ENCODE measurements at places on chromosomes 11 and 22. TPM values are rescaled to one million over a fixed set of nuclear protein-coding genes. Genes with fewer than 3 reads are reported as not detected.
A peak's percentile ranks its signal among the peaks of the same experiment; 100 is the strongest.

DNA sequence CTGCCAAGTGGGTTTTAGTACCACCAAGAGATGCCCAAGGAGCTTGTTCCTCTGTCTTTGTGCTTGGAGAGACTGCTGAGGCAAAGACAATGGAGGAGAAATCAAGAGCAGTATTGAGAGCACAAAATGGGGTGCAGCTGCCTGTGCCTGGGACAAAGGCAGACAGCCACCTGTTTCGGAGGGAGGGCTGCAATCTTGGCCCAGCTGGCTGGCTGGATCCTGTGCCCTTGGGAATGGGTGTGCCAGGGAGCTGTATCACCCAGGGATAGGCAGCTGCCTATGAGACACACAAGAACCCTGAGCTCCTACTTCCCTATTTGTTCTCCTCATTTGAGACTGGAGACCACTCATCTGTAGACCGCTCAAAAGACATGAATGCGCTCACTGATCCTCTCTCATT lies 23.3 kb upstream of the CHRM4 start:
- DNase-seq: no peak

DNA sequence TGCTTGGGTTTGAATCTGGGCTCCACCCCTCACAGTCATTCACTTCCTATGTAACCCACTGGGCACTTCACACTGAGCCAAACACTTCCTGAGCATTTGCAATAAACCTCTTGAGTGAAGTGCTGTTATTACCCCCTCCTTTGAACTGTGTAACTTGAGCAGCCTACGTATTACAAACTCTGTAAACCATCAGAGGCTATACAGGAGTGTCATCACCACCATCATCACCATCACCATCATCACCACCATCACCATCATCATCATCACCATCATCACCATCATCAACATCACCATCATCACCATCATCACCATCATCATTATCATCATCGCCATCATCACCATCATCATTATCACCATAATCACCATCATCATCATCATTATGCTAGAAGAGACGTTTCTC lies 18.4 kb downstream of the RTL6 start:
- no peak for DNase-seq

DNA sequence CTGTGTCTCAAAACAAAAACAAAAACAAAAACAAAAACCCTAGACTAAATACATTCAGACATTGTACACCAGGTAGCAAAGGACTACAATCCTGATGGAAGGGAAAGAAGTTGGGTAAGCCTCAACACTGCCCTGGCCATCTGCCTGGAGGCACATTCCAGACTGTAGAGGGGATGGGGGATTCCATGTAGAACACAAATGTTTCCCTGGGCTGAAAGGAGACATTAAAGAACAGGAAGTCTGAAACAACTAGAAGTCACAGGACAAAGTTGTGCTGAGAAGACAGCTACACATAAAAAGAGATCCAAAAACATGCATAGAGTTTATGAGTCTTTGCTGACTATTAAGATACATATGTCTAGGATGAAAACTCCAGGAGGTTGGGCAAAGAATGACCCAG lies 83.9 kb downstream of the RRAS2 start:
- DNase-seq: no peak

- no peak for DNase-seq
Measured at GRCh38 chr11:73579641-73580434, 18.1 kb downstream of the FAM168A start.

DNA sequence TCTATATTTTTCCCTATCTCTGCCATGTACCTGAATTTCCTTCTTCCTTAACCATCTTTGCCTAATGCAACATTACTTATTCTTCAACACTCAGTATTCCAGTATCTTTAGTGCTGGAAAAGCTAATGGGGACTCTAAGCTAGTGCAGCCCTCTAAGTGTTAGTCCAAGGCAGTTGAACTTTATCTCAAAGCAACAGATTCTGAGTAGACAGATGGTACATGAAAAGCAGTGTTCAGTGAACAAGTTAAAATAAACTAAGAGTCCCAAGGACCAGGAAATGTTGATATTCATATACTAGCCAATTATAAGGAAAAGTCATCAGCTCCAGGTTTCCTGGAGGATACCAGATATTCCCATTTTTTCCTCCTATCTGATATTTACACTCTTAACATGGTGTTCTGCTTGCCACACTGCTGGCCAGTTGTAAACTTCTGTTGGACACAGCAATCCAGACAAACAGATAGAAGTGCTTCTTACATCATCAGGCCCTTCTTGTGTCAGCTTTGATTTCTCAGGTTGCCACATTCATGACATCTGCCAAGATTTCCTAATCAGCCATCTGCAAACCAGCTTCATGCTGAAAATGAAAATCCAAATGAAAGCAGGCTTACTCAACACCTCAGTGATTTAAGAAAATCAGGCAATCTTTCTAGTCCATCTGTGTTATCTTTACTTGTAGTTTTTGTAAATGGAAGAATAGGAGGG lies 255.9 kb upstream of the POU2AF2 start:
- DNase-seq: peak; percentile 80

- DNase-seq: no peak
Measured at GRCh38 chr11:113179181-113179704, 135.1 kb upstream of the TTC12 start.

CNTN5 gene
- total RNA-seq: not detected

GRCh38 chr11:69640260-69640994 lies 529 bp upstream of the CCND1 start:
- DNase-seq: no peak

DNA sequence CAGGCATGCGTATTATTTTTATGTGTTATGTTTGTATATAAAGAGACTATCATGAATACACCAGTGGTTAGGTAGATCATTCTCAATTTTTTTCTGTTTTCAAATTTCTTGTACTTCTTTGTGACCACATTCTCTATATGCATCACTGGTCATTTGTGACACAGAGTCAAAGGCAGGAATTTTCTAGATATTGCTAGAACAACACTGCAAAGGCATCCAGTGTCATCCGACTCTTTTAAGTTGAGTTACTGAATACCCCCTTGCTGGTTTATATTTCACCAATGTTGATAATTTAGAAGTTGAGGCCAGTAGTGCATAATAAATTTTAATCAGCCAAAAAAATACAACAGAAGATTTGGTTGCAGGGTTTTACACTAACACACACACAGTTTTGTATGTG lies 351.8 kb downstream of the CASP12 start:
- DNase-seq: no peak

DNA sequence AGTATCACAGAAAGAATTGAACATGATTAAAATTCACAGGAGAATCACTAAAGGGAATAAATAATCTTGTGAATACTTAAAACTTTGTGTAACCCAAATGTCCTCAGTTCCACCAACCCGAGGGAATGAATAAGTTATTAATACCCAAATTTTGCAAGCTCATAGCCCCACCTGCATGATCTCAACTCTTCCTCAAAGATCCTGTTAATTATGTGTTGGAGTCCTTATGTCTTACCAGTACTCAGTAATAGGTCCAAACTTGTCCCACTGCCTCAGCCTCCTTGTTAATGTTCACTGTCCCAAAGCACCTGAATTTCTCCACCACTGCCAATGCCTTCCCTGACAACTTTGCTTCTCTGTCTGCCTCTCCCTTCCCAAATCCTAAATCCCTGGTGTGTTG lies 46.1 kb upstream of the ME3 start:
- no peak for DNase-seq

DNA sequence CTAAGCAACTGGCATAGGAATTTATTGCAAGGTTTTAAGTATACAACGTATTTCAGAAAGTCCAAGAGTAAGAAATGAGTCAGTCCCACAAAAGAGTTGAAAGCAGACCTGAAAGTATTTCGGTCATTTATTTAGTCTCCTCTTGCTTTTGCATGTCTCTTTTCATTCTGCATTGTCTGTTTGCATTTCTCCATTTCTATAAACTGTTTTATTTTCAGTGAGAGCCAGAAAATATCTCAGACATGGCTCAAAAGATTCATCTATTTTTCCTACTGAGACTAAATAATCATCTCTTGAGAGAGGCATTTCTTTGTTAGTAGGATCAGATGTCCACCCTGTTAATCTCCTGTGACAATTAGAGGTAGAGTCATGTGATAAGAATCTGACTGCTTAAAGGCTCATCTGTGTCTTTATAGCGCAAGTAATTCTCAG lies 219.1 kb upstream of the CCDC179 start:
- no peak for DNase-seq

GRCh38 chr22:47899894-47900293 lies 1137.4 kb downstream of the TBC1D22A start:
- no peak for DNase-seq

STX3 gene
- 3.8 TPM for total RNA-seq

- peak; percentile 53 for DNase-seq
Measured at GRCh38 chr22:39622881-39623367, 52.4 kb downstream of the CACNA1I start.
